ENCODE measurements at places on chromosomes 6 and 20.
A peak's percentile ranks its signal among the peaks of the same experiment; 100 is the strongest.

DNA sequence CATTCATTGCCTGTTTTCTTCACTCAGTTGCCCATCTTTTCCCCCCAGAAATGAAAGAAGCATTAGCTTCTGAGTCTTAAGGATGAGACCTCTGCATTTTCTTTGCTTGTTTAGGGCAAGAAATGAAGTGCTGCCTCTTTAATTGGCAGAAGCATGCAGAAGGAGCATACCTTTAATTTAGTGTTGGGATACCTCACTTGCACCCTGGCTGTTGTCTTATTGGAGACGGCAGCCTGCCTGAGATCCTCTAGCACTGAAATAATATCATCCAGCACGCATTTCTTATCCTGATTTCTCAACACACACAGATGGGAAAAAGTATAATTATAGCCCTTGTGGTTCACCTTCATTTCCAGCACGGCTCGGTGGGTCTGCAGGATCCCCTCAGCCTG, 43.1 kb downstream of the PTCHD4 start:
- no peak for DNase-seq

DNA sequence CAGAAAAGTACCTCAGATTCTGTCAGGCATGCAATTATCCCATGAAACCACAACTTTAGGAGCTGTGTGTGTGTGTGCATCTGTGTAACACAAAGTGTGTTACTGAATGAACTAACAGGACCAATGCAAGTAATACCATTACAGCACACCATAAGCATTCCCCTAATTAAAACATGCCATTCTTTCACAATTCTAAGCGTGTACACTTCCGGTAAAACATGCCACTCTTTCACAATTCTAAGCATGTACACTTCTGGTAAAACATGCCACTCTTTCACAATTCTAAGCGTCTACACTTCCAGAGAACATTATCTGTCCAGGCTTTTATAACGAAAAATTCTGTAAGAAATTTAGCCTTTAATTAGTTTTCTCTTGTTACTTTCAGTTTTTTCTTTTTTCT, 238.2 kb downstream of the GMDS start:
- no peak for DNase-seq

- DNase-seq, result no peak
Measured at GRCh38 chr6:111549746-111550145, 55.9 kb downstream of the TRAF3IP2 start.

DNA sequence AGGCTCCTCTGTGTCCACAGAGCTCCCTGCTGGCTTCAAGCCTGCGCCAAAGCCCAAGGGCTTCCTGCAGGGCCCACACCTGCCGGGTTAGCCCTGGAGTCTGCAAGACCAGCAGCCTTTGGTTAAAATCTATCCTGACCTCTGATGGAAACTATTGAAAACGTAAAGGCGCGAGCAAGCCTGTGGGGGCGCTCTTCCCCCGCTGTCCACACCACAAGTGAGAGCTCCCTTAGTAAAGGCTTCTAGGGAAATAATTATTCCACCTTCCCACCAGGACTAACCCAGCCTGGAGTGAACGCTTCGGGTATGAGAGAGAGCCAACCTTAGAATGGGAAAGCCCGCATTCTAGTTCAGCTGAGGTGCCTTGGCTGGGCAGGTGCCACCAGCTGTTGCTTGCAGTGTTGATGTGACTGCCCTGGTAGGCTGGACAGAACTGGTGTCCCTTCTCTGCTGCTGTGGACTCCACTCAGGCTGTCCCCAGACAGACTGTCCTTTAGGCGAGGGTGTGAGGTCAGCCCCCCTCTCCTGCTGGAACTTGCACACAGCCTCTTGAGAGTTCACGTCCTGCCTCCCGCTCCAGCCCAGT, 68.7 kb downstream of the SYTL3 start:
- DNase-seq, result no peak

DNA sequence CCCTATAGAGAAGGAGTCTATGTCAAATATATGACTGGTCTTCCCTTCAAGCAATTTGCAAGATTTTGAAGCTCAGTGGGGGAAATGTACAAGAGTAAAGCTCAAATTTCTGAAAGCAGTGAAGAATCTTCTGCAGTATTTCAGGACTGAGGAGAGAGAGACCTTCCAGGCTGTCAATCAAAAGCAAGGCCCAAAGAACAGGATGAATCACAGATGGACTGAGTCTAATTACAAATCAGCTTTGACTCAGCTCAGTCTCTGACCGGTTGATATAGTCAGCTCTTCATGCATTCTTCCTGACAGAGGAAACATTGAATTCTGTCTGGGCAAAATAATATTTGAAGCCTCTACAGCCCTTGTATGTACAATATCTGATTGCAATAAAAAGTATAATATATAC, 7.7 kb upstream of the HTR1B start:
- DNase-seq, result no peak

GRCh38 chr20:38859070-38859690, 53.7 kb downstream of the PPP1R16B start:
- no peak for DNase-seq

DNA sequence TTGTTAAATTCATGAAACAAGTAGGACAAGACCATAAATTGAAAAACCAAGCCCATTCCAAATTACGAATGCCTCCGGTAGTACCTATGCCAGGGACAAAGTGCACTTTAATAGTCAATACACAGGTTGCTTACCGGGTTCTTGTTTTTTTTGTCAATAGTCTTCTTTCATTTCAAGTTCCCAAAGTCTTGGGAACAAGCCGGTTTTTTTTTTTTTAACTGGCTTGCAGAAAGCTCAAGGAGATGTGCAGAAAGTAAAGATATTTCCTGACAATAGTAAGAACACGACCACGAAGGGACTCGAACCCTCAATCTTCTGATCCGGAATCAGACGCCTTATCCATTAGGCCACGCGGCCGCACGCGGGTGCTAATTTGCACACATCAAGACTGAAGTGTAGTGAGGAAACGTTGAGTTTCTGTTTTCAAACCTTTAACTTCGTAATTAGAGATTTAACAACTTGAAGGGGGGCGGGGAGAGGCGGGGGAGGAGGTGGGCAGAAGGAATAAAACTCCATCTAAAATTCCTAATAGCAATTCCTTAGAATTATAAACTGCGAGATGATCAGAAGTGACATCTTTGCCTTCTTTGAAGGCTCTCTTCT, 181.0 kb downstream of the TRIM27 start:
- DNase-seq, result no peak

DNA sequence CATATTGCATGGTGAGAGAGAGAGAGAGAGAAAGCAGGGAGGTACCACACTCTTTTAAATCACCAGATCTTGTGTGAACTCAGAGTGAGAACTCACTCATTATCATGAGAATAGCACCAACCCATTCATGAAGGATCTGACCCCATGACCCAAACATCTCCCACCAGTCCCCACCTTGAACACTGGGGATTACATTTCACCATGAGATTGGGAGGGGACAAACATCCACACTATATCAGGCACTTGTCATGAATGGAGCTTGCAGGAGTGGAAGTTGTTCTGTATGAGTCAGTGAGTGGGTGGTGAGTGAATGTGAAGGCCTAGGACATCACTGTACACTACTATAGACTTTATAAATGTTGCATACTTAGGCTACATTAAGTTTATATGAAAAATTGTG, 47.7 kb upstream of the RNF182 start:
- no peak for DNase-seq

GRCh38 chr6:143325379-143326140, 124.9 kb downstream of the ADAT2 start:
- DNase-seq, result no peak

DNA sequence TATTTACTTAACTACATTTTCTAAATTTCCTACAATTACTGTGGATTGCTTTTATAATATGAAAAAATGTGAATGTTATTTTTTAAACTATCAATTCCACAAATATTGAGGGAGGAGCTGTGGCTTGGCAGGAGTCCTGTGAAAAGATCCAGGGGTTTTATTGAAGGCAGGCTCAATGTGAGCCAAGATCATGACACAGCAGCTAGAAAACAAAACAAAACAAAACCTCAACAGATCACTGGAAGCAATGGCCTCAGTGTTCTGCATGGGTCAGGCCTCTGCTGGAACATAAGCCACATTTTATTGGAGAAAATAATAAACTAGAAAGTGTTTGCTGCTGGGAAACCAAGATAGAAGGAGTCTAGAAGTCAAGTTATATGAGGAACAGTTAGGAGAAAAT, 19.4 kb upstream of the RCAN2 start:
- peak; percentile 5 for DNase-seq

DNA sequence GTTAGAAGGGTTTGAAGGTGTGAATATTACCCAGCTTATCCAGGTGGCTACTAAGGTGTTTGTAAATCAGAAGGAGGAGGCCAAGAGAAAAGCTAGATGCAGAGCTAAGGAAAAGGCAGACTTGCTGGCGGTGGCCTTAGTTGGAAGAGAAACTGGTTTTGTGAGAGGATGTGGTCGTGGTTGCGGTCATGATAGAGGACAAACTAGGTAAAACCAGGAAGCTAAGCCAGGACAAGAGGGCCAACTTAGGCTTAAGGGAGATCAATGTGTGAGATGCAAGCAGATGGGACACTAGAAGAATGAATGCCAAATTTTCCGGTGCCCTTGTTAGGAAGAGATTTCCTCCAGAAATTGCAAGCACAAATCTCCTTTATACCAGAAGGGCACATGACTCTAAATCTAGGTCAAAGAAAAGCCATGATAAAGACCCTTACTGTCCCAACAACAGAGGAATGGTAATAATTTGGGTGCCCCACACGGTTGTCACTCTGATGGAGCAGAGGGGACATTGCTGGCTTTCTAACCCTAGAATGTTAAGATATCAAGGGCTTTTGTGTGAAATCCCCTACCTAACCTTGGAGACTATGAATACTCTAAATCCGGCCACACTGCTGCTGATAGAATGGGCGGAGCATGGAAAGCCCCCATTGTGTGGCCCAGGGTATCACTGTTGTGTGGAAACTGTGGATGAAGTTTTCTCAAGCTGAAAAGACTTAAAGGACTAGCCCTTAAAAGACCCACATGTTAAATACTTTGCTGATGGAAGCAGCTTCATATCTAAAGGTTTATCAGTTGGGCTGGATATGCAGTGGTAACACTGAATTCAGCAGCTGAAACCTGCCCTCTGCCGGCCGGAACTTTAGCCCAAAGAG, 7.8 kb downstream of the IL22RA2 start:
- no peak for DNase-seq

- DNase-seq, result no peak
Measured at GRCh38 chr6:128667339-128667858, 147.0 kb upstream of the PTPRK start.

GRCh38 chr6:82057846-82058554, 189.5 kb downstream of the IBTK start:
- DNase-seq, result no peak

- DNase-seq, result no peak
Measured at GRCh38 chr6:135281964-135282363, 100.9 kb downstream of the MYB start.

- no peak for DNase-seq
Measured at GRCh38 chr6:166253778-166254204, 54.4 kb downstream of the PRR18 start.

DNA sequence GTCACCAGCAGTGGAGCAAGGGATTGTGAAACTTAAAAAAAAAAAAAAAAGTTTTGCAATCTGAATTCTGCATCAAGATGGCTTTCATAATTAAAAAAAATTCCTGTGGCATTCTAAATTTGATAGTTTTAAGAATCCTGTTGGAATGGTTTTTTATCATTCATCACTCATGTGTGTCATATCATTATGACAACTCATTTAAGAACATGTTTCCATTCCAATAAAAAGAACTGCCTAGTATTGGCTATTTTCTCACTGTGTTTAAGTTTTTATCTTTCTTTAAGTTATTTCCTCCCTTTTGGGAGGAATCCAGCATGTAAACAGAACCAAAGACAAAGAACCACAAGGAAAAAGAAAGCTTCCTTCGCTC, 26.2 kb upstream of the RHAG start:
- DNase-seq, result no peak

GRCh38 chr20:59004493-59004762, 2.6 kb downstream of the CTSZ start:
- no peak for DNase-seq

DNA sequence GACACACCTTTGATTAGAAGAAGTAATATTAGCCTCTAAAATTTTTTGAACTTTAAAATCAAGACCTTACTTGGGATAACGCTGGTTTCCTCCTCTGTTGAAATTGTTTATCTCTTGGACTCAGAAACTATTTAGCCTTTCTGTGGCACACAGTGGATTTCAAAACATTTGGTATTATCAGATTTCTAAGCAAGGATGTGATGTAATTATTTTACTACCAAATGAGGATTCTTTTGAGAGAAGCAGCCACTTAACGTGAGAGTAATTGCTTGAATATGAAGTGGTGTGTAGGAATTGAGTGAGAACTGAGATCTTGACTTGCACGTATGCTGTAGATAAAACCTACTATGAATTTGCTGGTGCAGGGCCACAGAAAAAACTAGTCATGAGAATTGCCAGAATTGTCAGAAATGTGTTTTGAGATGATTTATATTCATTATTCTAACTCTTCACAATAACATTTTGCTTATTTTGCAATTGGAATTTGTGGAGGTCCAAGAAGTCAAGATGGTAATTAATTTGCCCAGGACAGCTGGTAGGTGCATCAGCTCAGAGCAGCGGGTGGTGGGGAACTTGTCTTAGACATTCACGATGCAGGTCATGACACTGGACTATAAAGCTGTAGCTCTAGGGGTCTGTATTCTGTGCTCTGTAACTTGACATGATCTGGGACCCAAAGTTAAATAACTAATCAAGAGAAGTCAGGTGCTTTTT, 53.4 kb downstream of the AKAP12 start:
- peak; percentile 67 for DNase-seq

DNA sequence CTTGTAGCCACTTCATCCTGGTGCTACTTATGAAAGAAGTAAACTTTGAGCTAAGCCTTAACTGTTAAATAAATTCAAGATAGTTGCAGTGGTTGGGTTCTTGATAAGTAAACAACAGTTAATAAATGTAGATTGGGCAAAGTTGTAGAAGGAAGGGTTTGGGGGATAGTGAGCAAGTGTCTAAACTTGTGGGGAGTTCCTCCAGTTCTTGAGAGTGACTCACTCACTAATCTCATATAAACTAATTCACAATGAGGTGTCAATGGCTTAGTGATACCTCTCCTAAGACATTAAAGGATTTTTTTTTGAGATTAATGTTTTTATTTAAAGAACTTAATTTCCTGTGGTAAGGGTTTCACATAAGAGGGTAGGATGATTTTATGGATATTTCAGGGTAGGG, 507.4 kb downstream of the BMP2 start:
- no peak for DNase-seq

GRCh38 chr6:12327391-12327790, 37.2 kb downstream of the EDN1 start:
- peak; percentile 19 for DNase-seq
